ENCODE measurements at places on chromosomes 13 and 19.

- no peak for DNase-seq
Observed at GRCh38 chr13:74751739-74752138, 617.5 kb upstream of the KLF12 start.

DNA sequence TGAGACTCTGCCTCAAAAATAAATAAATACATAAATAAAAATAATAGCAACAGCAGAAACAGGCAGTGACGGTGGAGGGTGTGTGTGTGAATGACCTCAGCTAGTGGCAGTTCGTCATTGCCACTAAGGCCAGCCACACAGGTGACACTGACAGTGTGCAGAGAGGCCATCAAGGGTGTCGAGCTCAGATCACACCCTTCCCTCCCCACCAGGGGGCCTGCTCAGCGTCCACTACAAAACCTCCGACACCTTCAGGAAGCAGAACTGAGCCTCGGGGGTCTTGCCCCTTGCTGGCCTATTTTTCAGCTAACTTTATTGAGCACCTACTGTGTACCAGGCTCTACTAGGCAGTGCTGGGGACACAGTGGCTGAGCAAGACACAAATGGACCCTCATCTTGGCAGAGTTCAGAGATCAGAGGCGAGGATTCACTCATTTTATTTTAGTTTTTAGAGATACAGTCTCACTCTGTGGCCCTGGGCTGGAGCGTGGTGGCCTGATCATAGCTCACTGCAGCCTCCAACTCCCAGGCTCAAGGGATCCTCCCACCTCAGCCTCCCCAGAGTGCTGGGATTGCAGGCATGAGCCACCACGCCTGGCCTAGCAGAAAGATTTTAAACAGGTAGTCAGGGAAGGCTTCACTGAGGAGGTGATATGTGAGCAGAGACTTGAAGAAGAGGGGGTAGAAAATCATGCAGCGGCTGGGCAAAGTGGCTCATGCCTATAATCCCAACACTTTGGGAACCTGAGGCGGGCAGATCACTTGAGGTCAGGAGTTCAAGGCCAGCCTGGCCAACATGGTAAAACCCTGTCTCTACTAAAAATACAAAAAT is 30.3 kb upstream of the SEMA6B start:
- no peak for DNase-seq

- peak; percentile 53 for DNase-seq
Observed at GRCh38 chr19:14497228-14497921, 1.4 kb upstream of the GIPC1 start.

DNA sequence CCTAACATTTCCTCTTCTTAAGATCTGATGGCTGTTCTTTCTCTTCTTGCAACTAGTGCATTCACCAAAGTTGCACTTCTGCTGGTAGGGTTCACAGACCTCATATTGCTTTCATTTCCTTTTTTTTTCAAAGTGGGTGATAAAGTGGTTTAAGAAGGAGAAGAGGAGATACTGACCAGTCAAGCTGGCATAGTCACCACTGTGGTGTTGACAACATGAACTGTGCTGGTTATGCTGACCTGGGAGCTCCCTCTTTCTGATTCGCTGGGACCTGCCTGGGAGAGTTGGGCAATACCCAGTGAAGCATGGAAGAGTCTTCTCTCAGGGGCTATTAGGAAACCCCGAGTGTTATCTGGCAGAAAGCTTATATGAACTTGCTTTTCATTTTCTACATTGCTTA is 222.9 kb downstream of the SLITRK5 start:
- DNase-seq, result no peak

GRCh38 chr19:41407271-41407670 is 9.7 kb downstream of the BCKDHA start:
- no peak for DNase-seq

DNA sequence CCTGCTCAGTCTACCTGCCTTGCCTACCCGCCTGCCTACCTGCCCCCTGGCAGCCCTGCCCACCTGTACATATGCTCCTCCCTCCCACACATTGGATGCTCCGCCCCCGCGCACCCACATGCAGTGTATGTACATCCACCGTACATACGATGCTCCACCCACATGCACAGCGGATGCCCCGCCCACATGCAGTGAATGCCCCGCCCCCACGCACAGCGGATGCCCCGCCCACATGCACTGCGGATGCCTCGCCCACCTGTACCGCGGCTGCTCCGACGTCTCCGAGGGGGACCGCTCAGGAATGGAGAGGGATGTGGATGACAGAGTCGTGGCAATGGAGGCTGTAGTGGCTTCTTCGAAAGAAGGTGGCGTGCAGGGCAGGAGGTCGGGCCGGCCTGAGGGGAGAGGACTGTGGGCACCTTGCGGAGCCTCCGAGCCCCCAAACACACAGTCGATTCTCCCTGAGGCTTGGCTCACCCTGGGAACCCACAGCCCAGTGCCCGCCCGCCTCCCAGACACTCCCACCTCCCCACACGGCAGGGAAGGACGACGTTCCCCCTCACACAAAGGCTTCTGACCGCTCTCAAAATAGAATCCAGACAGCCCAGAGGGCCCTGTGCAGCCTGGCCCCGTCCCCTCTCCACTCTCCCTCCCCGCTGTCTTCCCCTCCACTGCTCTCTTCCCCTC is 16.5 kb upstream of the CACTIN start:
- no peak for DNase-seq

GRCh38 chr13:88217883-88218282 is 546.7 kb downstream of the SLITRK5 start:
- no peak for DNase-seq

GRCh38 chr13:74084375-74084935 is 49.7 kb downstream of the KLF12 start:
- DNase-seq, result peak; percentile 41

DNA sequence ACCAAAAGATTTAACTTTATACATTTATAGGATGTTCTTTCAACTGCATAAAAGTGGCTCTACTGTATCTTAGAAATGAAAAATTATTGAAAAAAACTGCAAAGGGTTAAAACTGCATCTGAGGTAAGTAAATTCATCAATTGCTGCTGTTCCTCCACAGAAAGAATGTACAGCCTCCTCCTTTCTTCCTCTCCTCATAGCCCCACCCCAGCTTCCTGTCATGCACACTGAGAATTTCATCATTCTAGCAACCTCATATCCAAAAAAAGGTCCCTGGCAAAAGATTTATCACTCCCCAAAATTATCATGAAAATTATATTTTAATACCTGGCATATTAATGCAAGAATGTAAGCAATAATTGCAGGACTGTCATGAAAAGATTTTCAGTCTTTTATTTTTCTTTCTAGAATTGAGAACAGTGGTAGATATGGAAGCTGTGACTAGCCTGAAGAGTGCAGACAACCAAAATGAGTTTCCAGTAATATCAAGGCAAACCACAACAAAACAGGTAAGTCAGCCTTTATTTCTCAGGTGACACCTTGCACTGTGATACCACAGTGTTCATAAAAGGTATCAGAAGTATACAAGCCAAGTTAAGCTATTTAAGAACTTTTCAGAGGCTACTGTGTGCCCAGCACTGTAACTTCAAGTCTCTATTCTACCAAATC is 110.8 kb downstream of the SUCLA2 start:
- peak; percentile 34 for DNase-seq

- no peak for DNase-seq
Observed at GRCh38 chr19:5254543-5254942, 86.1 kb downstream of the PTPRS start.

- DNase-seq, result no peak
Observed at GRCh38 chr13:70959035-70959775, 851.0 kb upstream of the KLHL1 start.

GRCh38 chr19:10004617-10005016 is 5.7 kb downstream of the COL5A3 start:
- no peak for DNase-seq

GRCh38 chr13:34361560-34361959 is 543.6 kb downstream of the RFC3 start:
- peak; percentile 38 for DNase-seq

GRCh38 chr19:19185853-19186740 is 5.9 kb downstream of the BORCS8 start:
- DNase-seq, result peak; percentile 31

DNA sequence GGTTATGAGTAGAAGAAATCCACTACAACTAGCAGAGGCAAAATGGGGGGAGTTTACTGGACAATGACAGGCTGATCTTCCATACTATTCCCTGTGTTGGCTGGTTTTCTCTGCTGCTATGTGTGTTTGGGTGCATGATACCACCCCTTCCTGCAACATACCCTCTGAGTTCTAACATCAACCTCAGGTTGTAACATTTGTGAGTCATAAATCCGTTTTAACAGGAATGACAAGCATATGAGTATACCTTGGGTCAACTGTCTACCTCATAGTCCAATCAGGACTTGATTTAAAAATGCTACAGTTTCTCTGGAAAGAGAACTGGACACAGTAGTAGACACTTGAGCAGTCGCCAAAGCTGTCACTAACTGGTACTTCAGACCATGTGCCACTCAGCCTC is 422.9 kb downstream of the KCTD12 start:
- no peak for DNase-seq

GRCh38 chr13:42524487-42525034 is 49.4 kb upstream of the TNFSF11 start:
- DNase-seq, result peak; percentile 25

DNA sequence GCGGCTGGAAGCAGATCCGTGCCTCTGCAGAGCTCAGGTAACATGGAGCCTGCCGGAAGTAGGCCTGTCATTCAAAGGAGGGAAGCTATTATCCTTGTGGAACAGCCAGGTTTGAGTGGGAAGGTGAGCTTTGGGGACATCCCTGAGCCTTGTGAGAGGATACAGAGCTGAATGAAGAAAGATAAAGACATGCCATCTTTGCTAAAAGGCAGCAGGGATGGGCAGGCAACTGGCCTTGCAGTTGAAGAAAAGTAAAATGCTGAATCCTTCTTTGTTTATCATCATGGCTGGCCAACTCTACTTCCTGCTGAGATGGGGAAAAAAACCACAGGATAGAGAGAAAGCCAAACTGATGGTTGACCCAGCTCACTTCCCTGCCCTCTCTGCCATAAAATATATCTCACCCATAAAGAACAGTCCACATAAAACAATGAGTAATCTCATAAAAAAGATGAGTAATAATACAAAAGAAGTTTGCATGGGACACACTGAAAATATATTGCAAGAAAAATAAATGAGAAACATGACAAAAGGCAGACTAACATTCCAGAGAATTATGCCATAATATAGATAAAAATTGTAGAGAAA is 226.3 kb downstream of the DLEU7 start:
- peak; percentile 95 for DNase-seq

DNA sequence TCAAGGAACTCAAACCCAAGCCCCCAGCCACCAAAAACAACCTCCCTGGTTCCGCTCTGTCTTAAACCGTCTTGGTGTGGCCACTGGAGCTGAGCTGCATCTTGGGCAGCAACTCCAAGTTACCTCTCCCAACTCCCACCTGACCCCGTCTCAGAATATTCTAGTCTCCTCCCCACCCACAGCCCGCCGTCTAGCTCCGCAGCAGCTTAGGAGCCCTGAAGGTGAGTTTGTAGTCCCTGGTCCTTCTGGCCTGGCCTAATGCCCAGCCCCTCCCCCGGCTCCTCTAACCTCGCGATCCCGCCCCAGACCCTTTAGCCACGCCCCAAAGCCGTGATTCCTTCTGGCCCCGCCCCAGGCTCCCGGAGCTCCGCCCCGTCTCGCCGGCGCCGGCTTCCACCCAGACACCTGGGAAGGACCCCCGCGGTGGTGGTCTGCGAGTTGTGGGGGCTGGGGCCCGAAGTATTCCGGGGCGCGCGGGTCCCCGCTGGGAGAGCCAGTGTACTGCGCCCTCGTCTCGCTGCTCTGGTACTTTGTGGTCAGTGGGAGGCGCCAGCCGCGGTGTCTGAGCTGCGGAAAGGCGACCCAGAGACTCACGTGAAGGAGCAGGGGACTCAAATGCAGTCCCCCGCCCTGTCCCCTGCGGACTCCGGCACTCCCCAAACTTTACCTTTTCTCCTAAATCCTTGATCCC is 2.5 kb upstream of the LHB start:
- DNase-seq, result no peak

GRCh38 chr13:24176351-24177101 is 16.0 kb downstream of the SPATA13 start:
- DNase-seq, result peak; percentile 13

DNA sequence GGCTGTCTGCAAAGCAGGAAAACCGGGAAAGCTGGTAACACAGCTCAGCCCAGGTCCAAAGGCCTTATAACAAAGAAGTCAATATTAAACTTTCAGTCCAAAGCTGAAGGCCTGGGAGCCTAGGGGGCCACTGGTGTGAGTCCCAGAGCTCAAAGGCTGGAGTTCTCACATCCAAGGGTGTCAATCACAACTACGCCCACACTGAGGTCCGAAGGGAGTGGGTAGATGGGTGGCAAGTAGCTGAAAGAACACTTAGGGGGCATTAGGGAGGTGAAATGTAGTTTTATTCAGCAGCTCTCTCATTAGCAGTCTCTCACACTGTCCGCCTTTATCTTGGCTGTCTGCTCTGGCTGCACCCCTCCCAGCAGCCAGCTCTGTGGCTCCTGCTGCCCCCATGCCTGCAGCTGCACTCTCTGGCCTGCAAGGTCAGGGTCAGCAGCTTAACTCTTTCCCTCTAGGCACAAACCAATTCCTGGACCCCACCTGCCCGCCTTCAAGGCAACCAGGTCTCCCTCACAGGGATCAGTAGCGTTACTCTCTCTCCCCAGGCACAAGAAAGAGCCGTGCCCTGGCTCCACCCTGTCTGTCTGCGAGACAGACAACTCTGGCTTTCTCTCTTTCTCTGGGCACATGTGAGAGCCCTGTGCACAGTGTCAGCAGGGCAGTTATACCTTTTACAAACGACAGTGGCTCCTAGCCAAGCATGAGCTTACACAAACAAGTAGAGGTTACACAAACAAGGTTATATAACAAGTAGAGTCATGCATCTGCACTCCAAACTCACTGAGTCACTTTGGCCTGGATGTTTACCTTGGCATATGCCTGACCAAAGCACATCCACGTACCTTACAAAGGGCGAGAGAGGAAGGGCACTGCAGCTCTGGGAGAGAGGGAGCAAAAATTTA is 249.4 kb upstream of the PCDH20 start:
- no peak for DNase-seq

DNA sequence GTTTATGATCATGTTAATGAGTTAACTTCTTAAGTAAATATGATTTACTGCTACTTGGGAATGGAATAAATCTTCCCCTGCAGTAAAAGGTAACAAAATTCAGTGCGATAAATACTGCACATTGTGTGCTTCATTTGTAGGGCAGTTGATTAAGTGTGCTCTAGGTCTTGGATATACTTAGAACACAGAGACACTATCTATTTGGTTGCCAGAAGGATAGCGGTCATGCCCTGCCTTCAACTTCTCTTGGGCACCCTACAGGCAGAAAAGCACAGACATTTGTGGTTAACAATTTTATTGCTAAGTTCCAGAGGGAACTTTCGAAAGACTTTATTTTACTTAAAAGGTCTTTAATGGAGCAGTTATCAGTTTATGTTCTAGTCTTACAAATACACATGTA is 605.8 kb downstream of the PCDH9 start:
- no peak for DNase-seq

GRCh38 chr13:52345048-52345447 is 60.9 kb downstream of the THSD1 start:
- peak; percentile 66 for DNase-seq

- DNase-seq, result peak; percentile 61
Observed at GRCh38 chr13:26022538-26023292, 29.1 kb downstream of the SHISA2 start.

DNA sequence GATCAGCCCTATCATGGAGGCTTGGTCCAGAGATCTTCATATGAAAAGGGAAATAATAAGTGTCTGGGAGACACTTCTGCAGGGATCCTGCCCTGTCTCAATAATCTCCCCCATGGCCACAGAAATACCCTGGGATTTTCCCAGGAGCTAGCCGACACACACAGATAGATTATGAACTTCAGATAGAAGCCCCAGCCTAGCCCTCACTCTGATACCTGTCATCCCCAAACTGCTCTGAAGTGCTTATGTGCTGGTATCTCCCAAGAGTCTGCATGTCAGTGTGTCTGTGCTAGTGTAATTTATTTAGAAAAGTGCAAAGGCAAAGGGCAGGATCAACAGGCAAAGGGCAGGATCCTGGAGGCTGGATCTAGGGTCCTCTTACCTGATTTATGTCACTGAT is 38.7 kb upstream of the ZNF766 start:
- no peak for DNase-seq

All from fibroblast of the aortic adventitia (primary cell).